ENCODE measurements at places on chromosomes 4 and X.

GRCh38 chrX:107452581-107452980 is 3.1 kb downstream of the FRMPD3 start:
- no peak for DNase-seq

DNA sequence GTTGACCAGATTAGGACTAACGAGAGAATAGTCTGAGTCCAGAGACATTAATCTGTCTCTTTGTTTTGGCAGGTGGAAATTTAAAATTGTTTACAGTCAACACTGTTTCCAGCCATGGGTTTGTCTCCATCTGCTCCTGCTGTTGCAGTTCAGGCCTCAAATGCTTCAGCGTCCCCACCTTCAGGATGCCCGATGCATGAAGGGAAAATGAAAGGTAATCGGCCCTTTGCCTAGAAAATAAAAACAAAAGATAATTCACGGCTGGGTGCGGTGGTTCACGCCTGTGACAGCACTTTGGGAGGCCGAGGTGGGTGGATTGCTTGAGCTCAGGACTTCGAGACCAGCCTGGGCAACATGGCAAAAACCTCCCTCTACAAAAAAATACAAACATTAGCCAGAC is 815 bp downstream of the HCCS start:
- no peak for DNase-seq

GRCh38 chr4:10732235-10732913 is 47.8 kb upstream of the CLNK start:
- DNase-seq, result no peak

- DNase-seq, result no peak
Observed at GRCh38 chrX:152245213-152245612, 106.8 kb upstream of the MAGEA10 start.

- DNase-seq, result no peak
Observed at GRCh38 chrX:7647831-7648230, 195.1 kb upstream of the VCX start.

DNA sequence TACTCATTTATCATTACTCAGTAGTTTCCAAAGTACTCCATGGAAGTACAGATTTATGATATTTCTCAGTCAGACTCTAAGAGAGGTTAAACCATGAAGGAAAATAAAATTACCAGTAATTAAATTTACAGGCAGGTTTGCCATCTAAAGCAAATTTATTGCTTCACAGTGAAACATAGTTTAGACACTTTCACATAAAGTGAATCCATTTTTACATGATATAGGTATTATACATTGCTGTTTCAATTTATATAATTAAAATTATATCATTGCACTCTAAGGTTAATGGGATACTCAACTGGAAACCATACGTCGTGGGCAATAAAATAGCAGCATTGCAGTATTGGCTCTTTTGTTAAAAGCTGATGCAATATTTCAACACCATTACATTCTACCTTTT is 202.8 kb downstream of the SLIT2 start:
- DNase-seq, result no peak

- DNase-seq, result no peak
Observed at GRCh38 chrX:154828016-154828408, 6.5 kb downstream of the SMIM9 start.

- no peak for DNase-seq
Observed at GRCh38 chr4:113040793-113041192, 8.7 kb upstream of the ANK2 start.

- no peak for DNase-seq
Observed at GRCh38 chr4:48375651-48376304, 34.4 kb downstream of the SLAIN2 start.

- DNase-seq, result no peak
Observed at GRCh38 chrX:41922431-41923151, 763 bp downstream of the CASK start.

- DNase-seq, result no peak
Observed at GRCh38 chr4:112075129-112075753, 70.0 kb upstream of the FAM241A start.

GRCh38 chr4:103498161-103499070 is 221.4 kb downstream of the TACR3 start:
- no peak for DNase-seq

- DNase-seq, result no peak
Observed at GRCh38 chrX:12548746-12549145, 242.5 kb upstream of the PRPS2 start.

DNA sequence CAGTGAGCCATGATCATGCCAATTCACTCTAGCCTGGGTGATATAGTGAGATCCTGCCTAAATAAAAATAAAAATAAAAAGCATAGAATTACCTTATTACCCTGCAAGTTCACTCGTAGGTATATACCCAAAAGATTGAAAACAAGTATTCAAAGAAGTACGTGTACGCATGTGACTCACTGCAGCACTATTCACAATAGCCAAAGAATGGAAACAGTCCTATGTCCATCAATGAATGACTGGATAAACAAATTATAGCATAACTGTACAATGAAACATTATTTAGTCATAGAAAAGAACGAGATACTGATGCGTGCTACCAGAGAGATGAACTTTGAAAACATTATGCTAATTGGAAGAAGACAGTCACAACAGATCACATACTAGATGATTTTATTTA is 204.6 kb upstream of the DIAPH2 start:
- DNase-seq, result no peak

DNA sequence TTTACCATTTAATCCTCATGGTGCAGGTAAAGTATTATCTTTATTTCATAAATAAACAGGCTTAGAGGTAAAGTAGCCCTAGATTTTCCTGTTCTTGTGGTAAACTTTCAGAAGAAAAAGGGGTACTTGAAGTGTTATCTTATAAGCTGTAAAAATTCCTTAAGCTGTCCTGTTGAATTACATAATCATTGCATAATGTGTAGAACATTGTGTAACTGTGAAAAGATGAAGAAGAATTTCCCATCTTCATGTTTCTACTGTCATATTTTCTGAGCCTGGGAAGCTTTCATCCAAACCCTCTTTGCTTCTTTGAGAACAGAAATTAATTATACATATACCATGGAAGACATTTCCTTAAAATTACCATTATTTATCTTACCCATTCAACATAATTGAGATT is 90.5 kb downstream of the ELOVL6 start:
- DNase-seq, result no peak

DNA sequence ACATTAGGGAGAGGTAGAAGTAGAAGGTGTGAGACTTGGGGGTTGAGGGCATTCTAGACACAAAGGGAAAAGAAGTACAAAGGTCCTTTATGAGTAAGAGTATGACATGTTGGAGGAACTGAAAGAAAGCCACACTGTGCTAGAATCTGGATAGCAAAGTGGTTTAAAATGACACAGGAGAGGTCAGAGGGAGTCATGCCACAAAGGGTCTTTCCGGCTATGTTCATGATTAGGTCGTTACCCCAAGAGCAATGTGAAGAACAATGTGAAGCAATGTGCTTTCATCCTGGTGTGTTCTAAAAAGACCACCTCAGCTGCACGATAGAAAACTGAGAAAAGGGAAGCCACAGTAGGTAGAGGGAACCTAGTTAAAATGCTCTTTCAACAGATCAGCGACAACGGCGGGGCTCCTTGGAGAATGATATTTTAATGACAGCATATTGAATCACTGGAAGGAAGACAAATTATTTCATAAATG is 29.2 kb downstream of the SMIM14 start:
- no peak for DNase-seq

- DNase-seq, result no peak
Observed at GRCh38 chrX:150517303-150517910, 51.0 kb upstream of the MTM1 start.

GRCh38 chrX:124573468-124573867 is 227.1 kb downstream of the SH2D1A start:
- DNase-seq, result no peak

- no peak for DNase-seq
Observed at GRCh38 chrX:53337101-53337500, 55.7 kb upstream of the IQSEC2 start.

DNA sequence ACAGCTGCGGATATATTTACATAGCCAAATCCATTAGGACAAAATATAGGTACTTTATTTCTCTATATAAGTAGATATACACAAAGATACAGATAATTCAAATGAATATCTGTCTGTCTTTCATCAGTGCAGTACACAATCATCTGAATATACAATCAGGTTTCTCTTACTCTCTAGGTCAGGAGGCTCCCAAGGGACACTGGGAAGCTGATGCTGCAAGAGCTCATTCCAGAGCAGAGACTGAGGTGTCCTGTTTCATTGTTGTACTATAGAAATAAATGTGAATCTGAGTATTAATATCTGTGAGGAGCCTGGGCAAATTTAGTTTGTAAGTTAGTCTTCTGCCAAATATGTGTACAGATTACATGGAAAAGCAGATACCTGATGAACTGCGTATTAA is 4.2 kb downstream of the TLL1 start:
- DNase-seq, result no peak
